Stimulated activated CD8-positive, alpha-beta memory T cell treated with anti-CD3 and anti-CD28 coated beads, Interleukin-12 subunit alpha, Interleukin-12 subunit beta, amount 100 ng/mL, for 4 hours (primary cell): ENCODE measurements at places on chromosomes 4 and X.

DNA sequence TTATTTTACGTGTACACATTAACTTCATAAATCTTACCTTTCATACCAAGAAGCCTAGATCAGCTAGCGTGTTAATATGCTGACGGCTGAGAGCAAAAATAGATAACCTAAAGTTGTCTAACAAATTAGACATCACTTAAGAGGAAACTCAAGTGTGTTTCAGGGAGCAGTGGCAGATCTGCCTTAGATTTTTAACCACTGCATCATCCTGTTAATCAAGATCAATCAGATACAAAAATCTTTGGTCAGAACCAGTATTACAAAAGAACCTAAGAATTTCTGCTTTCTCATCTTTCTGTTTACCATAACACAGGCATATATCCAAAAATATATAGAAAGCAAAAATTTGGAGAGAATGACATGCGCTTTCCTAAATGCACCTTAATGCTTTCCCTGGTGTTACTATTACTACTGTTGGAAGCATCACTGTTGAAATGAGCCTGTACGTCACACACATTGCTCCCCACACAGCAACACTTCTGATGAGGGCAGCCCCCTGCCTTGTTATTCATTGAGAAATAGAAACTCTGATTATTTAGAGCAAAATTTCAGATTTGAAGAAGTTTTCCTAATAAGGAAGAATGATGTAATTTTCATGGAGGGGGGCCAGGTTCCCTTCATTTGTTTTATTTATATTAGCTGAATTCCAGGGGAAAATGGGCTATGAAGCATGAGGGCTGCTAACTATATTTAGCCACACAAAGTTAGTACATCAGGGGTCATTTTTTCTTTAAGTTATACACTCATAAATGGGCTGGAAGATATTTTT lies 152.3 kb downstream of the CBR4 start:
- DNase-seq: no peak

DNA sequence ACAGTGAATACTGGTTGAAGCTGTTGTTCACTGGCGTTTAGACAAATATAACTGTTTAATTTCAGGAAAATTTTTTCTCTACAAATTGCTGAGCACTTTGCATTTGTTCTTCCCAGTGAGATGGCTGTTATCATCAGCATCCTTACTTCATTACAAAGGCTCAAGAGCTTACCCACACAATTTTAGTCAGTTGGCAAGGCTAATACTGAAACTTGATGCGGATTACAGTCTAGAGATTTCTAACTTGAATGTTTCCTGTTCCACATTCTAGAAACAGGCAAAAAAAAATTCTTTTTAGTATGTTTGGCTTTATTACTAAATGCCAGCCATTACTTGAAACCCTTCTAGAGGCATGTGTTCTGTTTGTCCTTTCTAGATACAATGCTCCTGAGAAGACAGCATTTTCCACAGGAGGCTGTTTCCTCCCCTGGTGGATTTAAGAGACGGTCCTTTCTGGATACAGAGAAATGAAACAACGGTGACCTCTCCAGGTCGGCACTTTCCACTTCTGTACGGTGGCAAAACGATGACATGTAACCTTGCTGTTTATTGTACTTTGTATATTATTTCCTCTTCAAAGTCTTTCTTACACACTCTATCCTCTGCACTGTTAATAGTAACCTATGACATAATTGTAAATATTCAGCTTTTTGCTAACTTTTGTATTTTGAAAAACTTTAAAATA lies 80.9 kb downstream of the RFC1 start:
- no peak for DNase-seq

- no peak for DNase-seq
These were observed 49.1 kb upstream of the GAB1 start for GRCh38 chr4:143287572-143287923.

- no peak for DNase-seq
These were observed 1025.5 kb downstream of the RAB28 start for GRCh38 chr4:12458621-12459020.

- no peak for DNase-seq
These were observed 128.9 kb upstream of the TMEM164 start for GRCh38 chrX:109873983-109874382.

DNA sequence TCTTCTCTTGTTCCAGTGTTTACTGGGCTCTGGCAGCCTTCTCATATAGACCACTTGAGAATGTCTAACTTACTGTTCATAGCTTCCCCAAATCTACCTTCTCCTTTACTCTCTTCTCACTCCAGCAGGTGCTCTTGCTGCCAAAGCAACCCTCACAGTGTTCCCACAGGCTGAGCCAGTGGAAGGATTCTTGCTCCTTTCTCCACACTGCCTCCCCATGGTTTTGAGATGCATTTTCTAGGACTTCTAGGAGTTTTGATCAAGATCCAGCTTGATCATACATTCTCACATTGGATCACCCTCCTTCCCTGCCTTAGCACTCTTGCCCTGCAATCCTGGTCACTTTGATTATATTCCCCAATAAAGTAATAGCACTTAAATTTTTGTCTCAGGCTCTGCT lies 230.8 kb downstream of the TMEM47 start:
- no peak for DNase-seq

- DNase-seq: no peak
These were observed 540.5 kb upstream of the BOD1L1 start for GRCh38 chr4:14167876-14168510.

- DNase-seq: no peak
These were observed 2.5 kb downstream of the CCDC110 start for GRCh38 chr4:185468999-185469398.

GRCh38 chrX:120335289-120335688 lies 24.0 kb upstream of the TMEM255A start:
- DNase-seq: no peak

GRCh38 chr4:118225511-118225910 lies 127.3 kb downstream of the PRSS12 start:
- no peak for DNase-seq

- DNase-seq: no peak
These were observed 19.3 kb downstream of the NOA1 start for GRCh38 chr4:56958111-56958517.

GRCh38 chrX:40727581-40728252 lies 7.6 kb downstream of the MED14 start:
- no peak for DNase-seq

DNA sequence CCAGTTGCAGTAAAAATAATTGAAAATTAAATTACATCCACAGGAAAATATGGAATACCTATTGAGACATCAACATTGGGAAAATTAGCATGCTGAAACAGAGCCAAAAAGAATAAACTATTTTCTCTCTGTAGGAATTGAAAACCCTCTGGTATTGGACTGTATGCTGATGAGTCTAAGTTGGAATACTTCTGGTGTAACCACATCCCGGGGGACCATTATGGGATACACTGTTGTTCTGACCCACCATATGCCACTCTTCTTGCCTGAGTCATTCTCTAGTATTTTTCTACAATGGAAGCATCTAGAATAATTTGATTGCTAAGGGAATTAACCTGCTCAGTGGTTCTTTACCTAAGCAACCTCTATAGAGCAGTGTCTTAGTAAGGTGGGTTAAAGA lies 640.7 kb upstream of the AGA start:
- DNase-seq: no peak

DNA sequence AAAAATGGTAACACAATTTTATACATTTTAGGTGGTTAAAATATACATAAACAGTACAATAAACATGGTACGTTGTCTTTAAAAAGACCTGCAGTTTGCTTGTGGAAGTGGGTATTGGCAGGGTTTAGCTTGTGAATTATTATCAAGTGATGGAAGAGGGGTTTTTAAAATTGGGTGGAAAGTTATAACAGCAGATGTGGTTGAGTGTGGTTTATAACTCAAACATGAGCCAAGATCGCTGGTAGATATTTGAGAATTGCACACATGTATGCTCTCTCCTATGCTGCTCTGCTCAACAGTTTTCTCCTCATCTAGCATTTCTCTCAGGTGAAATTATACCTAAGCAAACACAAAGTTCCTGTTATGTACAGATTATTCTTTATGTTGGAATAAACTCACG lies 14.0 kb downstream of the EPGN start:
- DNase-seq: no peak

GRCh38 chr4:140568507-140569306 lies at the start of gene UCP1:
TSS of gene UCP1 (minus strand) at chr4:140568961. CDS start at chr4:140568729, 232 bp downstream.
- no peak for DNase-seq

GRCh38 chr4:53543561-53543960 lies 47.7 kb downstream of the LNX1 start:
- no peak for DNase-seq

DNA sequence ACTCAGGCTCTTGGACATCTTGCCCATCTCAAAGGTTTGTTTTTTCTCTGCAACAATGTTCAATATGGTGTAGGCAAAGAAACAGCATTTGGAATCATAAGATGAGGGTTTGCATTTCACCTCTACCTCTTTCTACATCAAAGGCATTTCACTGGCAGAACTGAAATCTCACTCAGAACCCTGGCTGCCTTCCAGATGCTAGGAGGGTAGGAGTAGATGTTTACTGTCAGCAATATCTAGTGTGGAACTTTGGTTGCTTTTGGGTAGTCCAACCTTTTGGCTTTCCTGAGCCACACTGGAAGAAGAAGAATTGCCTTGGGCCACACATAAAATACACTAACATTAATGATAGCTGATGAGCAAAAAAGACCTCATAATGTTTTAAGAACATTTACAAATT lies 297.0 kb upstream of the KLF3 start:
- no peak for DNase-seq

DNA sequence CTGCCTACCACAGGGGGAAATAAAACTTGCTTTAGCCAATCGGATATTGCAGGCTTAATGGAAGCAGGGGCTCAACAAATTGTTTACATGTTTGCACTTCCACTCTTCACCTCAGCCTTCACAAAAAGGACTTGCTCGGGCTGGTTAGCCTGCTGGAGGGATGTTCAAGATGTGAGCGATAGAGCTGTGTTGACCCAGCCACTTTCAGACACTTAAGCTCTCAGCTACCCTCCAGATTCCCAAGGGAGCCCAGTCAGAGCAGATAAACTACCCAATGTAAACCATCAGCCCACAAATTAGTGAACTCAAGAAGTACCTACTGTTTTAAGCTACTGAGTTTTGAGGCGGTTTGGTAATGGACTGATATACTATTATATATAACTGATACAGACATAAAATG lies 508.4 kb upstream of the FTHL17 start:
- no peak for DNase-seq

DNA sequence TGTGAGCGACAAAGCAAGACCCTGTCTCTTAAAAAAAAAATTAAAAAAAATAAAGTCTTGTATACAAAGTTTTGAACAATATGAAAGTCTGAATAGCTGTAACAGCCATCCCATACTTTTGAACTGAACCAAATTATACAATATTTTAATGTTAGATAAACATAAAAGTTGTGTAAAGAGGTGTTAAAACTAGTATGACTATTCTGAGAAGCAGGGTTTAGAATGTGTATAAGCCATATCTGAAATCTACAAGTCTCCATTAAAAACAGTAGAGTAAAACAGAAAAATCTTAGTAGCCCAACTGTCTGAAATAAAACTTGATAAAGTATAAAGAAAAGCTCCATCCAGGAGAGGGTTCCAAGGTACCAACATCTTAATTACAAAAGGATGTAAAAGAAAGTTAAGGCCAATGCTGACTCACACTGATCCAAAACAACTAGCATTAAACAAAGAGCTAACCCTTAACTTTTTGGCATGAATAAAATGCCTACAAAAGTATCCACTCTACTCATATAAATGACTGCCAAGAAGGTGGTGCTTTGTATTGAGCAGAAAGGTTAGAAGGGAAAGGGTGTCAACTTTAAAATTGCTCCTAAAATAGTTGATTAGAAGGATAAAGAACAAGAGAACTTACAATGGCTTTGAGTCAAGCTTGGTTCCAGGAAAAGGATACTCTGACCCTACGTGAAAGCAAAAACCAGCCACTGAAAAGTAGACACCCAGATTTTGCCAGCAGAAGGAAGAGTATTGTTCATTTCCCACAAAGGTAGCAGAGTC lies 18.5 kb downstream of the CNOT6L start:
- DNase-seq: no peak

- no peak for DNase-seq
These were observed 262.6 kb downstream of the C4orf33 start for GRCh38 chr4:129358571-129358970.

- DNase-seq: no peak
These were observed 1.3 kb upstream of the ZNF732 start for GRCh38 chr4:306551-306961.

DNA sequence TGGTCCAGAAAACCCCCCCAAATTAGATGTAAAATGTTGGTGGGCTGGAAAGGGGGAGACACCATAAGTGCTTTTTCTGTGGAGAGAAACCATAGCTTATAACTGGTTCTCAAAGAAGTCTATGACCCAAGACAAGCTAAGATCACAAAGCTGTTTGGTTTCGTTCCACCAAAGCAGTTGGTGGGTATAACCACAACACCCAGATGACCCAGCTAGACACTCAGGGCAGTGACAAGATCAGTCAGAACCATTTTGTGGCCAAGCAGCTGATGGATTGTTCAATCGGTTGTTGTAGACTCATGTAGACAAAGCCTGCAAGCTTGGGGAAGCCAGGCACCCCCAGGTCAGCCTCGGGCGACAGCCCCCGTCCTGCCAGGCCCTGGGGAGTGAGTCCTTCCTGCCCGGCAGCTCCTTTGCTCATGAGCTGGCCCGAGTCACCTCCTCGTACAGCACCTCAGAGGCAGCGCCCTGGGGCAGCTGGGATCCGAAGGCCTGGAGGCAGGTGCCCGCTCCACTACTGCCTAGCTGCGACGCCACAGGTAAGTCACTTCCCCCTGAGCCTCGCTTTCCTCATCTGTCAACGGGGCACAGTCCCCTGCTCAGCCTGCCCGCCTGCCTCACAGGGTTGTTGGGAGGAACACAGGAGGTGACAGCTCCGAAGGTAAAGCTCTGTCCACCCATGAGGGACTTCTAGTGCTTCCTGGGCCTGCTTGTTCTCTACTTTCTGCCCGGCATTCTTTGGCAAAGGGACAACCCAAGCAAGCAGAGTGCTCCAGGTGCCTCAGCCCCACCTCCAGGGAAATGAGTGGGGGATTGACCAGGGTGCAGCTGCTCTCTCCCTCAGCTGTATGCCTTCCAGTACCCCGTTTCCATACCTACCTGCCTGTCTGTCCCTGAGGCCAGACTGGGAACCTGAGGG lies 65.2 kb upstream of the MTM1 start:
- no peak for DNase-seq

GRCh38 chr4:122777846-122778673 lies 45.6 kb downstream of the BBS12 start:
- DNase-seq: no peak

GRCh38 chr4:152824561-152824960 lies 44.8 kb downstream of the ARFIP1 start:
- no peak for DNase-seq
